ENCODE measurements at places on chromosomes 2 and 18.

DNA sequence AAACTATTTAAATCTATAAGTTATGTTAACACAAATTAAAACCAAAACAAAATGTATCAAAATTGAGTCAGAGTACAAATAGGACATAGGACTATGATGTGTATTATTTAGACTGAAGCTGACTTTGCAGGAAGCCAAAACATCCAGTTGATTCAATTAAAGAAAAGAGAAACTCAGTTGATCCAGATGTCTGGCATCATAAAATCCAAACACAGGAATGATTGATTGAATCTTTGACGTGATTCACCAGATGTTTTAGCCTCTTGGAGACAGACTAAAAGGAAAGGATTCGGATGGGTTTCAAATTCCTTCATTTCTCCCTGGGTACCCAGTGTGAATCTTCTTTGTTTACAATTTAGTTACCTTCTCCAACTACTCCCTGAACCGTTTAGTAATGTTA is 272.9 kb downstream of the IRS1 start:
- no peaks in the 10 kb centered on the region for H3K4me1 ChIP-seq
- no peaks in the 10 kb centered on the region for H3K27me3 ChIP-seq
- no peak overlapping the region for H3K4me3 ChIP-seq
- no peak for DNase-seq

- no peak overlapping the region for H3K27ac ChIP-seq
- no peak for DNase-seq
- H3K4me1 ChIP-seq, result peaks cover 4% of the 10 kb centered on the region
- H3K27me3 ChIP-seq, result no peaks in the 10 kb centered on the region
Observed at GRCh38 chr2:26666671-26667070, 25.5 kb upstream of the CIB4 start.

GRCh38 chr2:51695531-51695930 is 663.6 kb upstream of the NRXN1 start:
- no peaks in the 10 kb centered on the region for H3K27me3 ChIP-seq
- H3K4me1 ChIP-seq, result no peaks in the 10 kb centered on the region
- H3K36me3 ChIP-seq, result no peaks in the 10 kb centered on the region
- no peak for DNase-seq
- no peak overlapping the region for H3K4me3 ChIP-seq

- no peak overlapping the region for H3K27ac ChIP-seq
- no peaks in the 10 kb centered on the region for H3K27me3 ChIP-seq
- no peaks in the 10 kb centered on the region for H3K36me3 ChIP-seq
- peaks cover 33% of the 10 kb centered on the region for H3K4me1 ChIP-seq
Observed at GRCh38 chr18:62848946-62849345, 133.6 kb downstream of the PHLPP1 start.

DNA sequence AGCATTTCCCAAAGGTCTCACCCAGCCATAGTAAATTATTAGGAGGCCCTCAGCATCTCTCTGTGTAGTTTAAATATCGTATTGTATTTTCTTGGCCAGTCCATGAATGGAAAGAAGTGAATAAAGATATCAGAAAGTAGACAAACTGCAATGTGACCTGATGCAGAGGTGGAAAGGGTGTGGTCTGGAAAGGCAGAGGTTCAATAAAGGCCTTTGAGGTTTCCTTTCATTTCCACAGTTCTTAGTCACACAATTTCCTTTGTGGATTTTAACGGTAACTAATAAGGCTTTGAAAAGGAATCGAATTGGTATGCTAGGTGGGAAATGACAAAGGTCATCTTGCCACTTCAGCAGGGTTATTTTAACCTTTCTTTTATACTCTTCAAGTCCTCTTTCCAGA is 20.1 kb upstream of the WIPF1 start:
- H3K27me3 ChIP-seq, result no peaks in the 10 kb centered on the region
- H3K4me3 ChIP-seq, result no peak overlapping the region
- no peak overlapping the region for H3K27ac ChIP-seq

GRCh38 chr2:16773080-16773713 is 107.6 kb upstream of the CYRIA start:
- H3K27ac ChIP-seq, result no peak overlapping the region
- peaks cover 6% of the 10 kb centered on the region for H3K27me3 ChIP-seq
- DNase-seq, result peak; percentile 58
